ENCODE measurements at places on chromosomes 12 and 14. TPM values are rescaled to one million over a fixed set of nuclear protein-coding genes. Genes with fewer than 3 reads are reported as not detected.
A peak's percentile ranks its signal among the peaks of the same experiment; 100 is the strongest.

- DNase-seq, result no peak
- H3K27me3 ChIP-seq, result no peaks in the 10 kb centered on the region
- H3K4me1 ChIP-seq, result no peaks in the 10 kb centered on the region
- no peak overlapping the region for H3K4me3 ChIP-seq
- H3K27ac ChIP-seq, result no peak overlapping the region
- H3K36me3 ChIP-seq, result no peaks in the 10 kb centered on the region
Measured at GRCh38 chr12:94706250-94706661, 55.9 kb upstream of the TMCC3 start.

DNA sequence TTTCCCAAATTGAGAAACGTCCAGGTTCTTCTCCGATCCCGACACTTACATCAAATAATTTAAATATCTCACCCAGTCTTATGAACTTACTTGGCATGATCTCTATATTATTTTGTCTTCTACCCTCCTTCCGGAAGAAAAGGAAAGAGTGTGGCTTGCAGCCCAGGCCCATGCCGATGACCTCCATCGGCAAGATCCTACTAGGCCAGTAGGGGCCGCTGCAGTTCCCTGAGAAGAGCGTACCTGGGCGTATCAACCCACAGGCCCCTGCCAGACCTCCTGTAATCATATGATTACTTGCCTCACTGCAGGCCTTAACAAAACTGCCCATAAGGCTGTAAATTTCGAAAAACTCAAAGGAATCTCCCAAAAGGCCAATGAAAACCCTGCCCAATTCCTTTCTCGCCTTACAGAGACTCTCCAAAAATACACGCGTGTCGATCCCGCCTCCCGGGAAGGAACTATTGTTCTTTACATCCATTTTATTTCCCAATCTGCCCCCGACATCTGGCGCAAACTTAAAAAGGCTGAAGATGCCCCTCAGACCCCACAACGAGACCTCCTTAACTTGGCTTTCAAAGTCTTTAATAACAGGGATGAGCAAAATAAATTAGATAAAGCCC is 69.6 kb downstream of the MOK start:
- no peaks in the 10 kb centered on the region for H3K27me3 ChIP-seq
- peak; percentile 88 for DNase-seq
- no peak overlapping the region for H3K4me3 ChIP-seq
- no peaks in the 10 kb centered on the region for H3K36me3 ChIP-seq
- no peak overlapping the region for H3K27ac ChIP-seq

DNA sequence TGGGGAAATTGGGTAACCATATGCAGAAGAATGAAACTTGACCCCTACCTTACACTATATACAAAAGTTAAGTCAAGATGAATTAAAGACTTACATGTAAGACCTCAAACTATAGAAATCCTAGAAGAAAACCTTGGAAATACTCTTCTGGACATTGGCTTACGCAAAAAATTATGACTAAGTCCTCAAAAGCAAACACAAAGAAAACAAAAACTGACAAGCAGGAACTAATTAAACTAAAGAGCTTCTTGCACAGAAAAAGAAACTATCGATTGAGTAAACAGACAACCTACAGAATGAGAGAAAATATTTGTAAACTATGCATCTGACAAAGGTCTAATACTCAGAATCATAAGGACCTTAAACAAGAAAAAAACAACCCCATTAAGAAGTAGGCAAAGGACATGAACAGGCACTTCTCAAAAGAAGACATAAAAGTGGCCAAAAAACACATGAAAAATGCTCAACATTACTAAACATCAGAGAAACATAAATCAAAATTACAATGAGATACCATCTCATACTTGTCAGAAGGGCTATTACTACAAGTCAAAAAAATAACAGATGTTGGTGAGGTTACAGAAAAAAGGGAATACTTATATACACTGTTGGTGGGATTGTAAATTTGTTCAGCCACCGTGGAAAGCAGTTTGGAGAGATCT is 37.0 kb upstream of the CFAP54 start:
- H3K27me3 ChIP-seq, result no peaks in the 10 kb centered on the region
- H3K36me3 ChIP-seq, result no peaks in the 10 kb centered on the region
- no peak for DNase-seq
- no peak overlapping the region for H3K27ac ChIP-seq
- H3K4me3 ChIP-seq, result no peak overlapping the region

- peak overlapping the region; percentile 84 for H3K27ac ChIP-seq
- H3K27me3 ChIP-seq, result no peaks in the 10 kb centered on the region
- H3K4me1 ChIP-seq, result no peaks in the 10 kb centered on the region
Measured at GRCh38 chr12:95003921-95004272, 400 bp upstream of the NDUFA12 start.

- no peaks in the 10 kb centered on the region for H3K4me1 ChIP-seq
- DNase-seq, result no peak
- H3K27ac ChIP-seq, result no peak overlapping the region
Measured at GRCh38 chr12:106431839-106432411, 74.4 kb downstream of the POLR3B start.

DNA sequence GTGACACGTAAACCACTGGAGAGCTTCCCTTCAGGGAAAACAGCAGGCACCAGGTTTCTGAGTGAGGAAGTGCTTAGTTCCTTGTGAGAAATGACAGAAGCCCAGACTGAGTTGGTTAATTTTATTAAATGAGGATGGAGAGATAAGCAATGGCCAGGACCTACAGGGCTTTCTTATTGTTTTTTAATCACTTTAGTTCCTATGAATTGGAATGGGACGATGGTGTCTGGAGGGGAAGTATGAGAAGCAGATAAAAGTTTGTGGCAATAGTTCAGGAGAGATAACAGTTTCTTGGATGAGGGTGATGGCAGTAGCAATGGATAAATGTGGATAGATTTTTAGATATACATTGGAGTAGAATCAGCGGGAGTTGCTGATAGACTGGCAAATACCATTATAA is 86.5 kb upstream of the PTPRR start:
- DNase-seq, result no peak
- no peak overlapping the region for H3K27ac ChIP-seq
- H3K4me3 ChIP-seq, result no peak overlapping the region

GRCh38 chr12:10505620-10506019 is at the start of gene EIF2S3B:
TSS of gene EIF2S3B (plus strand) at chr12:10505890. CDS start at chr12:10505903, 13 bp downstream.
- no peaks in the 10 kb centered on the region for H3K4me1 ChIP-seq
- H3K36me3 ChIP-seq, result no peaks in the 10 kb centered on the region
- H3K27ac ChIP-seq, result no peak within 1 kb of the TSS
- H3K4me3 ChIP-seq, result no peak within 1 kb of the TSS

DNA sequence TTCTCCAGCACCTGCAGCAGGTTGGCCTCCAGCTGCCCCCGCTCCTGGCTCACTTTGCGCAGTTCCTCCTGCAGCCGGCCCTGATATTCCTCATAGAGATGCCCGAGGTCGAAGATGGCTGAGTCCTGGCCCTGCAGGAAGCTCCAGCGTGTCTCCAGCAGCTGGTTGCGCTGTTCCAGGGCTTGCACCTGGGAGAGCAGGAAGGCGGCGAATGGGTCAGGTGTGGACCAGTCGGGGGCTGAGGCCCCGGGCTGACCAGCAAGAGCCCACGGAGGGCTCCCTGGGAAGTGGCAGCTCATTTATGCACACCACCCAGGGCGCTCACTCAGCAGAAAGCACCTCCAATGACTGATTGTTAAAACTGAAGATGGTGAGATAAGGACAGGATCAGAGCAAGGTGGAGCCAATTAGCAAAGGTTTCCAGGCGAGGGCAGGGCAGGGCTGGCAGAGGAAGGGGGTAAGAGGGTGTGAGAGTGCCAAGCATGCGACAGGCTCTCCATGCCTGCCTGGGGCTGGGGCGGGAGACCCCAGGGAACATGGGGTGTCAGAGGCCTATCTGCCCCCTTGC is 6.3 kb downstream of the KRT80 start:
- H3K27ac ChIP-seq, result no peak overlapping the region
- H3K36me3 ChIP-seq, result no peaks in the 10 kb centered on the region
- no peaks in the 10 kb centered on the region for H3K4me1 ChIP-seq
- H3K4me3 ChIP-seq, result no peak overlapping the region
- DNase-seq, result no peak

DNA sequence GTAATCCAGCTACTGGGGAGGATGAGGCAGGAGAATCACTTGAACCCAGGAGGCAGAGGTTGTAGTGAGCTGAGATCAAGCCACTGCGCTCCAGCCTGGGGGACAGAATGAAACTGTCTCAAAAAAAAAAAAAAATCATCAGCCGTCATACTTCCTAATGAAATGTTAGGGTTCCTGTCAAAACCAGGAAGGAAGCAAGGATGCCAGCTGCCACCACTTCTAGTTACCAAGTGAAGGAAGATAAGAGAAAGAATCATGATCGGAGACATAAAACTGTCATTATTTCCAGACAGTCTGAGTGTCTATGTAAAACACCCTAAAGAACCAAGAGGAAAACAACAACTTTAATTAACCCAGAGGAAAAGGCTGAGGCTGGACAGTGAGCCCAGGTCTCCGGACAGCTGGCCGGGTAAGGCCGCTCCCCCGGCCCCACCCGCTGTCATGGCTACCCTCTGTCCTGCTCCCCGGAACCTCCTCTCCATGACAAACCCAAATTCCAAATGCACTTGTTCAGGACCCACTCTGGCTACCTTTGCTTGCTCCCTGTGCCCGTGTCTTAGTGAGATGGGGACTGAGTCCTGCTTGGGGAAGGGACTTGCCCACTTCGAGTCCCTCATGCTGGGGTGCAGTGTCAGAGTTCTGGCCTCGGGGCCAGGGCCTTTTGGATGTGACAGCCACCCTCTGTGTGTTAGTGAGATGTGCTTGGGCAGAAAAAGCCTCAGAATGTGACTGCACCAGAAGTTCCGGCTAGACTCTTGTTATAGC is 29.0 kb downstream of the SLC6A12 start:
- no peak for DNase-seq
- H3K4me1 ChIP-seq, result peaks cover 5% of the 10 kb centered on the region

GRCh38 chr12:31728289-31728916 is 418 bp downstream of the AMN1 start:
- DNase-seq, result peak; percentile 65
- H3K36me3 ChIP-seq, result no peaks in the 10 kb centered on the region
- H3K27ac ChIP-seq, result peak overlapping the region; percentile 93
- H3K27me3 ChIP-seq, result no peaks in the 10 kb centered on the region
- H3K4me3 ChIP-seq, result peak overlapping the region; percentile 83

DNA sequence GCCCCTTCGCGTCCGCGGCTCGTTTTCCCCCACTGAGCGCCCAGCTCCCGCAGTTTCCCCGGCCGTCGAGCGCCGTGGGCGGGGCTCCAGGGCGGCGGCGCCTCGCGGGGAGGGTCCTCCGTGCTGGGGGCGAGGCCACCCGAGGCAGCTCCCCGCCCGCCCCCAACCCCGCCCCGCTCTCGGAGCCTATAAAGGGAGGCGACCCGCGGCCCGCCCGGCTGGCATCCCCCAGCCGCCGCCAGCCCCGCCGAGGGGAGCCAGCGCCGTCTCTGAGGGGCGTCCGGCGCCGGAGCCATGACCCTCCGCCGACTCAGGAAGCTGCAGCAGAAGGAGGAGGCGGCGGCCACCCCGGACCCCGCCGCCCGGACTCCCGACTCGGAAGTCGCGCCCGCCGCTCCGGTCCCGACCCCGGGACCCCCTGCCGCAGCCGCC is at the start of gene TAMALIN:
TAMALIN (plus strand) TSS at position 221 of the 432 bp plus-strand sequence; CDS start at position 295, 74 bp downstream.
- no peak within 1 kb of the TSS for H3K27ac ChIP-seq
- DNase-seq, result peak; percentile 66
- H3K36me3 ChIP-seq, result no peaks in the 10 kb centered on the region
- H3K4me1 ChIP-seq, result no peaks in the 10 kb centered on the region

GRCh38 chr12:122569288-122569687 is 42.2 kb downstream of the KNTC1 start:
- H3K27me3 ChIP-seq, result no peaks in the 10 kb centered on the region
- H3K4me3 ChIP-seq, result no peak overlapping the region
- H3K4me1 ChIP-seq, result no peaks in the 10 kb centered on the region
- DNase-seq, result no peak
- H3K36me3 ChIP-seq, result peaks cover 2% of the 10 kb centered on the region
- H3K27ac ChIP-seq, result no peak overlapping the region

GRCh38 chr14:93317875-93318807 is 14.7 kb downstream of the BTBD7 start:
- H3K4me1 ChIP-seq, result no peaks in the 10 kb centered on the region
- H3K27ac ChIP-seq, result peak overlapping the region; percentile 55
- H3K36me3 ChIP-seq, result no peaks in the 10 kb centered on the region
- DNase-seq, result peak; percentile 77

- H3K4me3 ChIP-seq, result no peak overlapping the region
- H3K27me3 ChIP-seq, result no peaks in the 10 kb centered on the region
- no peaks in the 10 kb centered on the region for H3K36me3 ChIP-seq
Measured at GRCh38 chr12:8692573-8692972, 5.2 kb upstream of the RIMKLB start.

DNA sequence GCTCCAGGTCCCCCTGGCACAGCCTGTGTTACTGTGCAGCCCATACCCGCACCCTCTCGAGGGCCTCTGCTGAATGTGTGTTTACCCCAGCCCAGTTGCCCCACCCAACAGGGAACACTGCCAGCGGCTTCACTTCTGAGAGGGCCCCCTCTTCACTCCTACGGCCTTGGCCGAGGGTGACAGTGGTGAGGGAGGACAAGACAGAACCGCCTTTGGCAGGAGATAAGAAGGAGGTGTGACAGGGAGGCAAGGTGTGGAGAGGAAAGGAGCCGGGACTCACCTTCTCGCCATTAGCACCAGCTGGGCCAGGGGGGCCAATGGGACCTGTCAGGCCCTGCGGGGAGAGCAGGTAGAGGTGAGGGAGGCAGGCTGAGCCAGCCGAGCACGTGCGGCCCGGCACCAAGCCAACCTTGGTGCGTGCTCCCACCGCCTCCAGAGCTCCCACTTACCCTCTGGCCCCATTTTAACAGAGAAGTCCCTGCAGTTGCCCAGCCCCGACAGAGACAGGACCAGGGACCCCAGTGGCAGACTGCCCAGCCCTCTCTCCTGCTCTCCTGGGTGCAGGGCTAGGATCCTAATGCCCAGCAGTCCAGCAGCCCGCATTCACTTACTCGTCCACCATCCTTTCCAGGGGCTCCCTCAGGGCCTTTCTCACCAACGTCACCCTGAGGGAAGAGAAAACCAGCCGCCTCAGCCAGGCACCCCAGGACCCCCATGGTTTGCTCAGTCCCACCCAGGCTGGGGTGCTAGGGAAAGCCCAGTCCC is 18.3 kb downstream of the TMEM106C start:
- H3K36me3 ChIP-seq, result peaks cover 15% of the 10 kb centered on the region
- H3K27ac ChIP-seq, result no peak overlapping the region
- no peak overlapping the region for H3K4me3 ChIP-seq
- no peaks in the 10 kb centered on the region for H3K27me3 ChIP-seq
- H3K4me1 ChIP-seq, result no peaks in the 10 kb centered on the region

DNA sequence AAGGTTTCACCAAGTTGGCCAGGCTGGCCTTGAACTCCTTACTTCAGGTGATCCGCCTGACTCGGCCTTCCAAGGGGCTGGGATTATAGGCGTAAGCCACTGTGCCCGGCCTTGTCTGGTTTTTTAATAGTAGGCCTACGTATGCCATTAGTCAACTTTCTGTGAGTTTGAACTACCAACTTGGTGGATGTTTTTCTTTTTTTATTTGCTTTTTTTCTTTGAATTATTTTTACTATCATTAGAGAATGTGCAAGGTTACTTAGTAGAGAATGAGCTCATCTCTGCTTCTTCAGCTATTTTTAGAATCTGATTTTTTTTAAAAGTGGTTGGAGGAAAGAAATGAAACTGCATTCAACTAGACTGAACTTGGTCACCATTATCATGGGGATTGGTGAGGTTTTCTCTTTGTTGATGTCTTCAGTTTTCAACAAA is 51.4 kb downstream of the HMGA2 start:
- DNase-seq, result no peak
- H3K27ac ChIP-seq, result no peak overlapping the region
- no peak overlapping the region for H3K4me3 ChIP-seq

Gene ESPL1
- 36.7 TPM for polyA plus RNA-seq

Gene SCAF11
- polyA plus RNA-seq, result 20.5 TPM

Gene ITGB7
- 1.8 TPM for polyA plus RNA-seq

Gene NTN4
- polyA plus RNA-seq, result 45.7 TPM

Gene RND1
- 1.3 TPM for polyA plus RNA-seq

Gene ERBB3
- 53.0 TPM for polyA plus RNA-seq

Measured in small intestine (tissue), 16 donors.